Esophagus squamous epithelium (tissue), 5 donors: ENCODE measurements at places on chromosomes 3 and 15.

- no peak for DNase-seq
These were observed 66.1 kb upstream of the PRICKLE2 start for GRCh38 chr3:64291345-64291744.

GRCh38 chr15:60373327-60373726 is 24.5 kb downstream of the ANXA2 start:
- no peak for DNase-seq

GRCh38 chr3:14920536-14920935 is 26.8 kb upstream of the NR2C2 start:
- DNase-seq: no peak

- no peak for DNase-seq
These were observed 146.1 kb upstream of the TMCO5A start for GRCh38 chr15:37788330-37788729.

GRCh38 chr3:30513374-30514152 is 92.8 kb upstream of the TGFBR2 start:
- DNase-seq: no peak

- no peak for DNase-seq
These were observed 9.1 kb upstream of the CEMIP start for GRCh38 chr15:80769829-80770705.

DNA sequence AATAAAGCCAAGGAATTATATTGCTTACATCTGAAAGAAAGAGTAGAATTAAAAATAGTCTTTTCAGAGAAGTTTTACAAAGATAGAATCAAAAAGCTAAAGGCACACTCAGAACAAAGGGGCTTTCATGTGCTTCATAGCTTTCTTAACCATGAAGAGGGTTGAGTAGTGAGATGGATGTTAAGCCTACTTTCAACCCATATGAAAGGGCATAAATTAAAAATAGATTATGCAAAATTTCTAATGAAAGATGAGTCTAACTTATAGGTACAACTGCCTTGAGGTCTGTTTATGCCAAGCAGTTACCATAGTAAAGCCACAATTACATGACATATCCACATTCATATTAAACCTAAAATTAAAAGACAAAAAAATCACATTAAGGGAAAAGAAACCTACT is 223.3 kb upstream of the ARHGEF26 start:
- no peak for DNase-seq

DNA sequence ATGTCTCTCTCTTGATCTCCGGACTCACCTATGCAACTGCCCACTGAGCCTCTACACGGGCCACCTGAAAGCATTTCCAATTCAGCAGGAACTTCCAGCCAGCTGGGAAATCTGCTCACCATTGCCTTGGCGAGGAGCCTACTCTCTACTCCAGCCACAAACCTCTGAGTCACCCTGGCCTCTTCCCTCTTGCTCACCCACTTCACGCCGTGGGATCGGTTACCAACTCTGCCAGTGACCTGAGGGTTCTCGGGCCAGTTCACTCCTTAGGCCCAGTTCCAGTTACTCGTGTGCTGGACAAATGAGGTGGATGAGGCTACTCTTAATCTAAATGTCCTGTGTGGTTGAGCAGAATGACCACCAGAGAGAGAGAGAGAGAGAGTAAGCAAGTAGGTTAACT is 70.1 kb downstream of the CEMIP start:
- DNase-seq: no peak

DNA sequence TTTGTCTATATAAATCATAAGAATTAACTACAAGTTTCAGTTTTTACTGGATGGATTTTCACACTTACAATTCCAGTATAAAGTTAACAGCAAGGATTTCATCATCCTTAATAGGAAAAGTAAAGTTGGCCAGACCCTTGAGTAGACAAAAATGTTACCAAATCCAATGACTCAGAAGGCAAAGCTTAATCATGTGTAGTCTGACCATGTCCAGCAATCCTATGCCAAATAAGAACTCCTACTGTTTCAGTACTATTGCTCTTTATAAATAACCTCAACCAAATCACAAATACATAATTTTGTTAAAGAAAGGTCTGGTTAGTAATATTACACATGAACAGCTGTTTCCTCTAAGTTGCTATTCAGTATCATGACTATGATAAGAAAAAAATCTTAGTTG is 35.0 kb downstream of the PLOD2 start:
- no peak for DNase-seq

DNA sequence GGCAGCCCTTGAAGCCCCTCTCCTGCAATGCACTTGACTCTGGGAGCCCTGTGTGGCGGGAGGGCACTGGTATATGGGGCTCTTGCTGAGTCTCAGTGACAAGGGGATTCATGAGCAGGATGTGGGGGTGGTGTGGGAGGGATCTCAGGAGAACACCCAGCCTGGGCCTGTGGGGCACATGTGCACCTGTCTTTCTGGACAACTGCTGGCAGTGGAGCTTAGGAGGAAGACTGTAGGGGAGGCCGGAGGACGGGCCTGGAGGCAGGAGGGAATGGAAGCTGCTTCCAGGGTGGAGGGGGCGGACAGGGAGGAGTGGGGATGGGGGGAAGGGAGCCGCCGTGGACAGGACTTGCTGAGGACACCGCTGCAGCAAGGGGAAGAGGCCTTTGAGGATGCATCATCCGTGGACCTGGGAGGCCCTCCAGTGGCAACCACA is 10.8 kb upstream of the SNRPA1 start:
- no peak for DNase-seq

- DNase-seq: no peak
These were observed at the start of gene PRR23B for GRCh38 chr3:139020868-139021234. Gene PRR23B (minus strand): TSS chr3:139020926. CDS start chr3:139020661, 265 bp downstream.

DNA sequence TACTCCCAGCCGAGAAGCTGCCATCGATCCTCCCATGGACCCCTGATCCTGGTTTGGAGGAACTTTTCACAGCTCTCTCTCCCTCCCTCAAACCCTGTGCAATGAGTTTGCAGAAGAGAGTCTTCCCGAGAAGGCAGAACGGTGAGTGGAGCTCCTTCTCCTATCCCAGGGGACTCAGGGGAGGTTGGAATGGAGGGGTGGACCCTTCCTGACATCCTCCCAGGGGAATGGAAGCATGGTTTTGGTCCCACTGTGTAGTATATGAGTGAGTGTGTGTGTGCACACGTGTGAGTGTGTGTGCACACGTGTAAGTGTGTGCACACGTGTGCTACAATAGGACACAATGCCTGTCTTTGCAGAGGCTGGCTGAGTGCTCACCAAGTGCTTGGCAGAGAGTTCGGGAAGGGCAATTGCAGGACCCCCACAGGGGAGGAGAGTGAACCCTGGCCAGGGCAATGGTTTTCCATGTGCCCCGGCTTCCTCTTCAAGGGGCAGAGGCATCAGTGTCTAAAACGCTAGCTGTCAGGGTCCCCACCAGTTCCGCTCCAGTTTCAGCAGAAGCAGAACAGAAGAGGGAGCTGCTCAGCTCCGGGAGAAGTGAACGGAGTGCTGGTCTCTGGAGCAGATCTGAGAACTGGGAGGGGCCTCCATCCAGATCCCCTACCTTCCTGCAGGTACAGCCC is 13.8 kb upstream of the IL16 start:
- DNase-seq: no peak
